Fibroblast of villous mesenchyme (primary cell): ENCODE measurements at places on chromosomes 1 and 21.
A peak's percentile ranks its signal among the peaks of the same experiment; 100 is the strongest.

DNA sequence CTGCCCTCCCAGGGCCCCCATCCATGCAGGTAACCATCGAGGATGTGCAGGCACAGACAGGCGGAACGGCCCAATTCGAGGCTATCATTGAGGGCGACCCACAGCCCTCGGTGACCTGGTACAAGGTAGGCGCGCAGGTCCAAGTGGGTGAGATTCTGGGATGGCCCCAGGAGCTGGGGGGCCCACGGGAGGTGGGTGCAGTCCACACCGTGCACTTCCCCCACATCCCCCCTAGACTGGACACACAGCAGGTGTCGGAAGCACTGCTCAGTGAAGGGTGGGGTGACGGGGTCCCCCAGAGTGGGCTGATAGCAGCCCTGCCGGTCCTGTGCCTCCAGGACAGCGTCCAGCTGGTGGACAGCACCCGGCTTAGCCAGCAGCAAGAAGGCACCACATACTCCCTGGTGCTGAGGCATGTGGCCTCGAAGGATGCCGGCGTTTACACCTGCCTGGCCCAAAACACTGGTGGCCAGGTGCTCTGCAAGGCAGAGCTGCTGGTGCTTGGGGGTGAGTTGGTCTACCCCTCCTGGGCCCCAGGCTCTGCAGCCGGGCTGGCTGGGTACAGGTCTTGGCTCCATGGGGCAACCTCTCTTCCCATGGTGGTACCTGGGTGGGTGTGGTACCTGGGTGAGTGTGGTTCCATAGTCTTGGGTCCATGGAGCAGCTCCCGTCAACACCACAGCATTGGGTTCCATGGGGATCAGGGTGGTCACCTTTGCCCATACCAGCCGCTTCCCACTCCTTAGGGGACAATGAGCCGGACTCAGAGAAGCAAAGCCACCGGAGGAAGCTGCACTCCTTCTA is 40.4 kb downstream of the TRIM11 start:
- no peak for DNase-seq

DNA sequence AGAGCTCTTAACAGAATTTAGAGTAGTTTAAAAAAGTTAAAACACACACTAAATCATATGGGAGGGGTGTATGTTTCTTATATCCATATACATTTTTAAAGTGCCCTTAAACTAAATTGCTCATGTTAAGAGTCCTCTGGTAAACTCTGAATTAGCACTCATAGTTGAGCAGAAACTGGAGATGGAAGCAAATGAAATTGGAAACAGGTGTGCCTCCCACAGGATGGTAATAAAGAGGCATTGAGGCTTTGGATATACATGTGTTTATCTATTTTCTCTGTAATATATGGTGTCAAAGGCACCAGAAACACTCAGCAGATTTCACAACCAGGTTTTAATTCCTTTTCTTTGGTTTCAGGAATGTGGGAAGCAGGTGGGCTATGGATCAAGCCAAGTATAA is 188.6 kb downstream of the HS2ST1 start:
- DNase-seq: no peak

- no peak for DNase-seq
Observed at GRCh38 chr1:147545133-147545532, 3.8 kb downstream of the BCL9 start.

GRCh38 chr1:72177711-72178110 is 104.6 kb downstream of the NEGR1 start:
- DNase-seq: peak; percentile 36

DNA sequence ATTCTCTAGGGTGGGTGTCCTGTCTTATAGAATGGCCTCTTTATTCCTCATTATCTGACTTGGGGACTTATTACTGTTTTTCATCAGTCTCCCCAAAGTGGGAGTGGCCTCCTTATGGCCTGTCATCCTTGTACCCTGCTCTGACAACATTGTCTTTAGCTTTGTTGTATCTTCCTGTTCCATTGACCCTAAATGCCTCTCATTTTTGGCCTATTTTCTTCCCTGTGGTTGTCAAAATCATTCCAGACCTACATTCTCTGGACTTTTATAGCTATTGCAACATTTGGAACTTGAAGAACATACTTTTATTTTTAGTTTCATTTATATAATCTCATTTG is 9.7 kb downstream of the SFT2D2 start:
- peak; percentile 54 for DNase-seq

- DNase-seq: no peak
Observed at GRCh38 chr1:41856151-41856943, 62.4 kb downstream of the HIVEP3 start.

- DNase-seq: no peak
Observed at GRCh38 chr21:19045876-19046275, 642.3 kb upstream of the TMPRSS15 start.

- peak; percentile 78 for DNase-seq
Observed at GRCh38 chr1:156821801-156822200, 5.2 kb upstream of the SH2D2A start.

DNA sequence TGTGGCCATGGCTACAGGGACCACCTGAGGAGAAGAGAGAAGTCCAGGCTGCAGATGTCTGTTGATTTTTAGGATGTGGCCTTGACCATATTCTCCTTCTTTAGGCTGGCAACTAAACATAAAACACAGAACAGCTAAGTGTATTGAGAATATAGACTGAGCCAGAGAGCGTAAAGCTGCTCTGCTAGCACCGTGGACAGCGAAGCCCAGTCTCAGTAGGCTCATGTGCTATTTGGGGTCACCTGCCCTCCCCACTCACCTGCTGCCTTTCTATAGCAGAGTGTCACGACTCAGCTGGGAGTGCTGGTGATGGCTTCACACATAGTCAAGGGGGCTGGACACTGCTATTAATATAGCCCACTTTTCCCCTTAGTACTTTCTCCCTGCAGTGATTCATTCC is 278.5 kb downstream of the KCNH1 start:
- DNase-seq: no peak

DNA sequence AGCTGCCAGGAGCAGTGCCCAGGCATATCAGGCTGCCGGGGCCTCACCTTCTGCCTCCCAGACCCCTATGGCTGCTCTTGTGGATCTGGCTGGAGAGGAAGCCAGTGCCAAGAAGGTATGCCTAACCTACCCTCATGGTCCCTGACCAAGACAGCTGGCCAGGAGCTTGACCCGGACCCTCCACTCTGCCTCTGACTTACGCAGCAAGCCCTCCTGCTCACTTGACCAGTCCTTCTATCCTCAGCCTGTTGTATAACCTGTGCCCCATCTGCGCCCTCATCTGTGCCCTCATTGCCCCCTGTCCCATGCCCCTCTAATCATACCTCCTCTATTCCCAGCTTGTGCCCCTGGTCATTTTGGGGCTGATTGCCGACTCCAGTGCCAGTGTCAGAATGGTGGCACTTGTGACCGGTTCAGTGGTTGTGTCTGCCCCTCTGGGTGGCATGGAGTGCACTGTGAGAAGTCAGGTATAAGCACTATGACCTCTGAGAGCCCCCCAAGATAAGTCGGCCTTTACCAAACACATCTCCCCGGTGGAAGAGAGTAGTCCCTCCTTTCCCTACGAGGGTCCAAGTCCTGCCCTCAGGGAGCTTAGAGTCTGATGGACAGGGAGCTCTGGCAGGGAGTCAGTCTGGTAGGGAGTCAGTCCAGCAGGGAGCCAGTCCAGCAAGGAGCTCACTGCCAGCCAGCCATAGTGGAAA is 6.8 kb downstream of the TIE1 start:
- DNase-seq: no peak

DNA sequence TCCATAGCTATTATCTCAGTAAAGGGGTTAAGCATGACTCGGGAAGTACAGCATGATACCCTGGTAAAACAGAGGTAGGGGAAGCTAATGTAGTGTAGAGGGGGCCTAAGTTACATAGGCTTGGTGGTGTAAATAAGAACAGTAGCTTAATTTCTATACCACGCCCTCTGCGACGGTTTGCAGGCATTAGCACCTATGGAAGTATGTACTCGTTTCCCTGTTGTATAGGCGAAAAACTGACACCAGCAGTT is 470 bp upstream of the NAXE start:
- DNase-seq: no peak
